Fibroblast of skin of abdomen (primary cell): ENCODE measurements at places on chromosomes 13 and 19.

- DNase-seq: no peak
These were observed 41.5 kb downstream of the PDS5B start for GRCh38 chr13:32627793-32628192.

DNA sequence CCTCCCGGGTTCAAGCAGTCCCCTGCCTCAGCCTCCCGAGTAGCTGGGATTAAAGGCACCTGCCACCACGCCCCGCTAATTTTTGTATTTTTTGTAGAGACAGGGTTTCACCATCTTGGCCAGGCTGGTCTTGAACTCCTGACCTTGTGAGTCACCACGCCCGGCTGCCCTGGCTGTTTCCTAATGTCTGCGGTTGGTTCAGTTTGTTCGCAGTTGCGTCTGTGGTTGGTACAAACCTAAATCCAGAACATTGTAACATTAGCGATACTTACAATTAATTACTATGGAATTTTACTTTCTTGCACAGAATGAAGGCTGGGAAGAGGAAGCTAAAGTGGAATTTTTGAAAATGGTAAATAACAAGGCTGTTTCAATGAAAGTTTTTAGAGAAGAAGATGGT lies 38.1 kb downstream of the RNF17 start:
- no peak for DNase-seq

- peak; percentile 59 for DNase-seq
These were observed 665 bp downstream of the GPX4 start for GRCh38 chr19:1104311-1105007.

GRCh38 chr13:113148940-113149503 lies 9.4 kb upstream of the PROZ start:
- no peak for DNase-seq

GRCh38 chr13:98476106-98476505 lies 100.8 kb downstream of the STK24 start:
- DNase-seq: no peak

DNA sequence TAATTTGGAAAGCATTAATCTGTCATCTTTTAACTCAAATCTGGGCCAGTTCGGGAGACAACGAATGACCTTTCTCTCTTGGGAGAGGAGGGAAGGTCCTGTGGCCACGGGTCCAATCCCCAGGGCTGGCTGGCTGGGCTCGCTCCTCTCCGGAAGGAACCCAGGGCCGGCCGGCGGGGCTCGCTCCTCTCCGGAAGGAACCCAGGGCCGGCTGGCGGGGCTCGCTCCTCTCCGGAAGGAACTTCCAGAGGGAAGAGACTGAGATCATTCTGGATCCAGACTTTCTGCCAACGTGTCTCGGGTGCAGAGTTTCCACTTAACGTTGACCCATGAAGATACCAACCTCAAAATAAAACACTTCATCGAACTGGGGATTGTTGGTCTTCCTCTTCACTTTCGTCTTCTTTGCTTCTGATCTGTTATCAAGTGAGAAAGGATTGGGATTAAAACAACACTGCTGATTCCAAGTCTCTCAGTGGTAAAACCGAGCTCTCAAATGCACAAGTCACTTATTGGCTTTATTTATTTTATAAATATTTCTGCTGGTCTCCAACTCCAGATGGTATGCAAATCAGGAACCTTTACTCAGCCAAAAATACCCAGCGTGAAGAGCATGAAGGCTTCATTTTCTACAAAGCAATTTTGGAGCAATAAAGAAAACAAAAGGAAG lies 53.3 kb upstream of the C13orf46 start:
- DNase-seq: peak; percentile 31

DNA sequence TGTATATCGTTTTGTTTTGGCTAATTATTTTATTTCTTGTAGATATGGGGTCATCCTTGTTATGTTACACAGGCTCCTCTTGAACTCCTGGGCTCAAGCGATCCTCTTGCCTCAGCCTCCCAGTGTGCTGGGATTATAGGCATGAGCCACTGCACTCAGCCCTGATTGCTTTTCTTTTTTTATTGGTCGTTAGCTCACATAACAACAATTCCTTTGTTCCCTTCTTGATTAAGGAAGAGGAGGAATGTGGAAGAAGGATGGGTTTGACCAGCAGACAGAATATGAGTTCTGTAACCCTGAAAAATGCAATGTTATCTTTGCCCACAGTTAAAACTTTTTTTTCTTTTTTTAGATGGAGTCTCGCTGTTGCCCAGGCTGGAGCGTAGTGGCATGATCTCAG lies 11.4 kb downstream of the BRME1 start:
- no peak for DNase-seq

DNA sequence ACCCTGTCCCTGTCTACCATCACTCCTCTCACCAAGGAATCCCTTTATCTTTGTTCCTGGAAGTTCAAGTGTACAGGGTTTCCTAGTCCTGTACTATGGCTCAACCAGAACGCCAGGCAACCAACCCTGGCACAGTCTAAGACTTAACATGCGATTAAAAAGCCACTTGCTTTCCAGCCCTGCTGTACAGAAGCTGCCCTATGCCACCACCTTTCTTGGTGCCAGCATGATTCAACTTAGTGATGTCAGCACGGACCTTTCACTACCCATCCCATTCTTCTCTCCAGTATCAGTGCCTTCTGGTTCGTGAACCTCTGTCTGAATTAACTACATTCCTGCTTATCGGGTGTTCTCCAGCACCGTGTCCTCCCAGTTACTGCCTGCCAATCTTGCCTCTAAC lies 151.1 kb downstream of the KLF12 start:
- no peak for DNase-seq

GRCh38 chr13:58579468-58579867 lies 947.9 kb downstream of the PCDH17 start:
- DNase-seq: no peak

DNA sequence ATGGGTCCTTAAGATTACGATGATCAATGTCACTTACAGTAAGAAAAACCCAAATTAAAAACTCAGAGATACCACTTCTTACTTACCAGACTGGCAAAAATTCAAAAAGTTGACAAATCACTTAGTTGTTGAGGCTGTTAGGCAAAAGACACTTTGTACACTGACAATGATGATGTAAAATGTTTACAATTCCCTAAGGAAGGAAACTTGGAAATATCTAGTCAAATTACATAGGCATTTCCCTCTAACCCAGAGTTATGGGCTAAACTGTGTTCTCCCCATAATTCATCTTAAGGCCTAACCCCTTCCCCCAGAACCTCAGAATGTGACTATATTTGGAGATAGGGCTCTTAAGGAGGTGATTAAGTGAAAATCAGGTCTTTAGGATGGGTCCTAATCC lies 12.0 kb downstream of the TGDS start:
- no peak for DNase-seq

DNA sequence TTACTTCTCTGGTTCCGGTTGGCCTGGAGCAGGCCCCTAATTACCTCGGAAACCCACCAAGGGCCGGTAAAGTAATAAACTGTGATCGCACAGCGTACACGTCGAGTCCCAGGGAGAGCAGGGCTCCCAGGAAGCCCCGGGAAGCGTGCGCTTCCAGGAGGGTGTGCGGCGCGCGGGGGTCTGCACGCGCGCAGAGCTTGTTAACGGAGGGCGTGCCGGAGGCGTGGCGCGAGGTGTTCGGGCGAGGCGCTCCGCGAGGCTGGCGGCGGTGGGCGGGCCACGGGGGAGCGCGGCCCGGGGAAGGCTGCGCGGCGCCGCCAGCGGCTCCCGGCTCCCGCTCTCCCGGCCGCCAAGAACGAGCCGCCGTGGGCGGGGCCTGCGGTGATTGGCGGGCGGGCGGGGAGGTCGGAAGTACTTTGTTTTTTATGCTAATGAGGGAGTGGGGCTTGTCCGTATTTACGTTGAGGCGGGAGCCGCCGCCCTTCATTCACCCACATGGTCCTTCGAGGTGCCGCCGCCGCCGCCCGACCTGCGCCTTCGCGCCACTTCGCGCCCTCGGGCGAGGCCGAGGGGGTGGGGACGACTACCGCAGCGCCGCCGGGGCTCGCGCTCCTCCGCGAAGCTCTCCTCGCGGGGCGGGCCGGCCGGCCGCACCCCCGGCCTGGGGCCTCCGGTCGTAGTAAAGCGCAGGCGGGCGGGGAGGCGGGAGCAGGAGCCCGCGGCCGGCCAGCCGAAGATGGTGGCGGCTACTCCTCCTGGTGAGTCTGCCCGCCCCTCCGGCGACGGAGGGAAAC lies at the start of gene MIR17HG:
TSS of gene MIR17HG (plus strand) at position 486 of the 794 bp plus-strand sequence.
- peak; percentile 88 for DNase-seq

GRCh38 chr19:55669418-55670279 lies 5.4 kb upstream of the EPN1 start:
- no peak for DNase-seq

DNA sequence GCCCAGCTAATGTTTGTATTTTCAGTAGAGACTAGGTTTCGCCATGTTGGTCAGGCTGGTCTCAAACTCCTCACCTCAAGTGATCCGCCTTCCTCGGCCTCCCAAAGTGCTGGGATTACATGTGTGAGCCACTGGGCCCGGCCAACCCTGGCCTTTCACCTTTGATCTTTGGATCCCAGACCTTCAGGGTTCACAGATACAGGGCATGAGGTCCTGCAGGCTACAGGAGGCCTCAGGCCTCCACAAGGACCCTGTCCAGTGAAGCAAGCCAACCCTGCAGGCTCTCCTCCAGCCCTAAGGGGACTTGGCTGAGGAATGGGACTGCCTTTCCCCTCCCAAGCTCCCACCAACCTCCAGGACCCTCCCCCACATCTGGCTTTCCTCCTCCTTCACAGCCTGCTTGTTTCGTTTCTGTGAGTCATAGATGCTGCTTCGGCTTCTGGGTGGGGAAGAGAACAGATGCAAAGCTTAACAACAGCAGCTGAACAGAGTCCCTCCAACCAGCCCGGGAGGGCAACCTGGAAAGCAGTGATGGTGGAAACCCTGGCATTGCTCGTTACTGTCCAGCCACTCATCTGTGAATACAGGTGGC lies 11.8 kb downstream of the ARHGEF18 start:
- no peak for DNase-seq

DNA sequence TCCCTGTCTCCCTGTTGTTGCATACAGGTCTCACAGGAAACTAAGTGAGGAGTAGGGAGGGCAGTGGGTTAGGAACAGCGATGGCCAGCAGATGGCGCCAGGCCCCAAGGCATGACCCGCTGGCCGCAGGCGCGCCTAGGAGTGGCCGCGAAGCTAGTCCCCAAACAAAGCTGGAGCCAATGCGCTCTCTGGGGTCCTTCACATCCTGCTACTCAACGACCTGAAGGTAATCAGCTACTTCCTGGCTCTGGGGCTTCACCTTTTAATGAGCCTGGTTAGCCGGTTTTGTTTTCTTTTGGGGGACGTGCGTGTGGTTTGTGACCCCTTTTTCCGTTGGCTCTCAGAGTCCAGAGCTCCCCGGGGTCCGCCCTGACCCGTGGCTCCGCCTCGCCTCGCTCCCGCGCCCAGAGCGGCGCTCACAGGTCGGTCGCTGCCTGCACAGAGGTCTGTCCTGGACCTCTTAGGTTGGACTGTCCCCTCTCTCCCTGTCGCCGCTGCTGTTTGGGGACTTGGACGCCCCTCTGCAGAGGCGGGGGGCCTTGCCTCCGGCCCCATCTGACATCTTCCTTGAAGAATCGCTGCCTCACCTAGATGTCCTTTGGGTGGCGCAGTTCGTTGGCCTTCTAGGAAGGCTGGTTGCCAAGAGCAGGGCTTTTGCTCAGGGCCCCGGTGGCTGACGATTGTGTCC lies 62.2 kb upstream of the GTF3A start:
- DNase-seq: peak; percentile 70

GRCh38 chr13:109746364-109746763 lies 40.0 kb downstream of the IRS2 start:
- no peak for DNase-seq

- DNase-seq: no peak
These were observed 314.8 kb downstream of the PCDH17 start for GRCh38 chr13:57946361-57946760.

- no peak for DNase-seq
These were observed 328.2 kb downstream of the GPC5 start for GRCh38 chr13:91726671-91727070.

- DNase-seq: no peak
These were observed 99.0 kb downstream of the PCDH20 start for GRCh38 chr13:61316647-61317046.

DNA sequence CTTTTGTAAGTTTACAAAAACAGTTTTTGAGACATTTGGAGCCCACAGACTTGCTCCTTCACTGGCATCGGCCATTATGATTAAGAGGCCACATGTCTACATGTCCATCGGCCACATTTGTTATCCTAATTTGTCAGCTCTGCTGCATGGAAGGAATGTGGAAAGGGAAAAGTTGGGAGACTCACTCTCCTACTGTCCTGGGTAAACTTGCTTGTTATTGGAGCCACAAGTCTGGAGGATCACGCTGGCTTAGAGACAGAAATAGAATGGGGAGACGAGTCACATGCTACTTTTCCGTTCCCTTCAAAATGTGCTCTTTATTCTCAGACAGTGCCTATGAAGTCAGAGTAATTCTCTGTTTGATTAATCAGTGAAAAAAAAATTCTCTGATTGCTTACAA lies 741.2 kb upstream of the PCDH9 start:
- no peak for DNase-seq

GRCh38 chr19:51784922-51785690 lies 9.9 kb upstream of the FPR3 start:
- peak; percentile 57 for DNase-seq

GRCh38 chr19:18597809-18598660 lies 8.6 kb downstream of the CRLF1 start:
- DNase-seq: no peak

DNA sequence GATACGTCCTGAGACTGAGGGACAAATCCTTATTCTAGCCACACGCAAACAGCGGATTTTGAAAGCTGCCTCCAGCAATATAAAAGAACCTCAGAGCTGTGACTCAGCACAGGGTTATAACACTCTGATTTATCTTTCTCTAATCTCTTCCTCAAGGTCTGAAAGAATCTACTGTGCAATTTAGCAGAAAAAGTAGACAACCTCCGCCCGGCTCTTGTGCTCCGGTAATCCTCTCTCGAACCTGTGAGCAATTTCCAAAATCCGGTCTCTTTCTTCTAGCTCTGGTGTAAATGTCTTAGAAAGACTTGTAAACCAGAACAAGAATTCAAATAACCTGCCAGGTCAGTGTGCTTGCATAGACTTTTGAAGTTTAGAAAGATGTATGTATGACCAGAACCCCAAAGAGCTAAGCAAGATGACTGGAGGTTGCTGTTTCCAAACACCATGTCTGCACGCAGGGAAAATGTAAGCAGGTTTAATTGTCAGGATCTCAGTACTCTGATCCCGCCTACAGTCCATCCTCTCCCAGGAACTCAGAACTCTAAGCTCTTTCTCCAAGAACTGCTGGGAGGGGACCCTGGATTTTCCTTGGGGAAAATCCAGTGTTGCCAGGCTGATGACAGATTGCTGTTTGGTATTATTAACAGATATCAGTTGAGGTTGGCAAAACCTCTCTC lies 338.1 kb downstream of the RFC3 start:
- peak; percentile 53 for DNase-seq

- peak; percentile 69 for DNase-seq
These were observed 4.8 kb downstream of the IER2 start for GRCh38 chr19:13154911-13155471.

- no peak for DNase-seq
These were observed 25.4 kb upstream of the GPR12 start for GRCh38 chr13:26785838-26786630.

DNA sequence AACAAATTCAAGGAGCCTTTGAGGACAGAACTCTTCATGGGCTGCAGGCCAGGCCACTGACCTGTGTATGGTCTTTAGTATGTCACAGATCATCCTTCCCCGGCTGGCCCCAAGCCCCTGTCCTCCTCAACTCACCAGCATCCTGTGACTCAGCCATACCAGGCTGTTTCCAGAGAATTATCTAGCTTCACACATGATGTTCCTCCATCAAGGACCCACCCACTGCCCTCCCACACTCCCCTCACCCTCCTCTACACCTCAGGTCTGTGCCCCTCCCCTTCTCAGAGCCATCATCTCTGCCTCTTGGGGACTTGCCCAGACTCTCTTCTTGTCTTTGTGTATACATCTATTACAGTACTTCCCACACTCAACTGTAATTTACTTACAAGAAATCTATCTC lies 14.7 kb downstream of the DCT start:
- no peak for DNase-seq
